SW 1271 (cell line): ENCODE measurements at places on chromosomes 1 and 21.
A peak's percentile ranks its signal among the peaks of the same experiment; 100 is the strongest.

GRCh38 chr1:160577671-160578070, 1.6 kb downstream of the CD84 start:
- DNase-seq: no peak

- DNase-seq: no peak
These were observed 263.9 kb downstream of the PLPP3 start for GRCh38 chr1:56315293-56315942.

DNA sequence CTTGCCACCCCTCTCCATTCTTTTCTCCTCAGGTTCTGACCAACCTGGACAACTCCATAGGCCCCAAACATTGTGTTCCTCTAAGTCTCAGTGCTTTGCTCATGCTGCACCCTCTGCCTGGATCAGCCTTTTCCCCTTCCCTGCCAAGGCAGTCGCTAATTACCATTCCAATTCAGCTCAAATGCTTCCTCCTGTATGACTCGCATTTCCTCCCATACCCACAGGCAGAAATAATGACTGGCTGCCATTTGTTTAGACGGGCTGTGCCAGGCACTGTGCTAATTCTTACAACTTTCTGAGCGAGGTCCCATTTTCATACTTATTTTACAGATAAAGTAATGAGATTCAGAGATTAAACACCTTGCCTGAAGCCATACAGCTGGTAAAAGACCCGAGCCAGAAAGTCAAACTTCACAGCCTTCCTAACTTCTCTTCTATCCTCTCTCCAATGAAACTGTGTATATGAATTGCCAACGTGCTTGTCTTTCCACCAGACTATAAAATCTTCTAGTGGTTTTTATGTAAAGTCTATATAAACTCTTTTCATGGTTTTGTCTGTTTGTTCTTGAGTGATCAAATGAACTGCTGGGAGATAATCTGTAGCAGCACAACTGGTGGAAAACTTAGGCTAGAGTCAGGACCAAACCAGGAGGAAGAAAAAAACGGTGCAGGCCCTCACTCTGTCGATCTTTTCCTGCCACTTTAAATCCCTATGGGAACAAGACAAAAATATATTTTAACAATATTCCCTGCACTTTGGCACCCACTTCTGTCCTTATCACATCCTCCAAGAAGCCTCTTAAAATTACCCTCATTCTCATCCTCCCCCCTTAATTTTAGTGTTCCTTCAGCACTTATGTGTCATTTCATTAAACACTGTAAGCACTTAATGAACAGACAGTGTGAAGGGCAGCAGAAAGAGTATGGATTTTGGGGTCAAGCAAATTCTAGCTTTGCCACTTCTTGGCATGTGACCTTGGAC, 33.7 kb downstream of the RAB3B start:
- DNase-seq: no peak

GRCh38 chr1:102852613-102853012, 255.7 kb downstream of the COL11A1 start:
- no peak for DNase-seq

- no peak for DNase-seq
These were observed 25.4 kb upstream of the ALDH4A1 start for GRCh38 chr1:18927654-18928272.

DNA sequence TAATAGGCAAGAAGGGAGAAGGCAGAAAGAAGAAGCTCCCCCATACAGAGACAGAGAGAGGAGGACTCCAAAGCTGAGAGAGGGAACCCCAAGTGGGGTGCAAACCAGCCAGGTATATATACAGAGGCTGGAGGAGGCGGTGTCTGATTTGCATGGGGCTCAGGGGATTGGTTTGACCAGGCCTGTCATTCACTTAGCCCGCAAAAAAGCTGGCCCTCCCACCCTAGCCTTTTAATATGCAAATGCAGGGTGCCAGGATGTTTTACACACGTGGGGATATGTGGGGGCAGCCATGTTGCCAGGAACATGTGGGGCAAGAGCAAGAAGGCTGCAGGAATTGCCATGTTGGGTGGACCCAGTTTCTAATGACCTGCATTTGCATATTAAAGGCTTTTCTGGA, 37.0 kb upstream of the TENT5B start:
- DNase-seq: no peak

GRCh38 chr1:159835862-159836525, 9.3 kb downstream of the SLAMF8 start:
- no peak for DNase-seq

GRCh38 chr1:18803851-18804250, 55.6 kb downstream of the TAS1R2 start:
- DNase-seq: no peak

- DNase-seq: no peak
These were observed 131.5 kb downstream of the HUNK start for GRCh38 chr21:32004291-32004690.

DNA sequence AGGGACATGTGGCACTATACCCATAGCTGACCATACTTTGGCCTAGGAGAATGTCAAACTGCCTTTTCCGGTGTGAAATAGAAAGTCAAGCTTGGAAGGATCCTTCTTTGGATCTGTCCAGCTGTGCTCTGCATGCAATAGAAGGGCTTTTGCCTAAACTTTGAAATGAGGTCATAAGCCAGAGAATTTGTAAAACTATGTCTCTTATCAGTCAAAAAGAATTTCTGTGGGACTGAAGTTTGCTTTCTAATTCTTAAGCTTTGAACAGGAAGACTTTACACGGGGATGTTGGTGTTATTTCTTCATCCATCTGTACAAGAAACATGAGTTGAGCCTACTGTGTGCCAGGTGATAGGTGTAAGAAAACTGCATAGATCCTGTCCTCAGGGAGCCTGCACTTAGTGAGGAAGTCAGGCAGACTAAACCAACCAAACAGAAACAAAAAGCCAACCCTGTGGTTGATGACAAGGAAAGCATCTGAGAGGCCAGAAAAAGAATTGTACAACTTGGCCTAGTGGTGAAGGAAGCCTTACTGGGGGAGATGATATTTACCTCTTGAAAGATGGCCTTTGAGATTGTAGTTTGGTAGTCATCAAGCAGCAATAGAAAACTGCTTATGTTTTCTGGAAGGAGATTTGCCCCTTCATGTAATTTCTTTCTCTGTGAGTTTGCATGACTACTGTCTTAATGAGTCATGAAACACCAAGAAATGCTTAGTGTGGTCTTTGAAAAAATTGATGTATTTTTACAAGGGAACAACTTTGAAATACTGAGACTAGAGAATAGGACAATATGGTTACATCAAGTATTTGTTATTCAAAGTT, 24.8 kb downstream of the TGFB2 start:
- no peak for DNase-seq

- DNase-seq: peak; percentile 51
These were observed 84.1 kb downstream of the GPR88 start for GRCh38 chr1:100622037-100622436.

- no peak for DNase-seq
These were observed 91.9 kb upstream of the SSX2IP start for GRCh38 chr1:84781946-84782771.

DNA sequence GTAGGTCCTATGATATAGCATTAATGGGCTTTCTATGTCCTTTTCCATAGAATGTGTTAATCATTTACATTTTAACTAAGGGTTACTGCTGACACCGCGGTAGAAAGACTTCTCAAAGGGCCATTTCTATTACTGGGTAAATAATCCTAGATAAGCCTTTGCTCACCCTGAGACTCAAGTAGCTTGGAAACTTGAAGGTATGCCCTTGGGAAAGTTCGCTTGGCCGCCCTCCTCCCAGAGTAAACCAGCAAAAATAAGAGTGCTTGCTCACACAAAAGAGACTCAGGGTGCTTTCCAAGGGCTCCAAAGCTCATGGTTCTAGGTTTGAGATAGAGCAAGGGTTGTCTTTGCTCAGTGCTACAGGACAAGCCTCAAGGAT, 85.8 kb upstream of the TMPRSS2 start:
- no peak for DNase-seq

DNA sequence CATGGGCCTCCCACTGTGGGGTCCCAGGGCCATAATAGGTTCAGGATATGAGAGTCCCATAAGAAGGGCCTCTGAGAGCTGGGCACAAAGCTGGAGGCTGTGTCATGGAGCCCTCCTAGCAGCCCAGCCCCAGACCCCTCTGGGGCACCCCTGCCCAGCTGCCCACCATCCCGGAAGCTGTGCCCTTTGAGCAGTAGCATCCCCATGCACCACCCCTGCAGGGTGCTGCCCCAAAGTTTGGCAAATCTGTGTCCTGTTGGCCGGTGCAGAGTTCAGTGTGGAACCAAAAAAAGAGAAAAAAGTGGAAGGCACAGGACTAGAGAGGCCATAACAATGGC, 17.6 kb downstream of the TNNT2 start:
- DNase-seq: no peak

DNA sequence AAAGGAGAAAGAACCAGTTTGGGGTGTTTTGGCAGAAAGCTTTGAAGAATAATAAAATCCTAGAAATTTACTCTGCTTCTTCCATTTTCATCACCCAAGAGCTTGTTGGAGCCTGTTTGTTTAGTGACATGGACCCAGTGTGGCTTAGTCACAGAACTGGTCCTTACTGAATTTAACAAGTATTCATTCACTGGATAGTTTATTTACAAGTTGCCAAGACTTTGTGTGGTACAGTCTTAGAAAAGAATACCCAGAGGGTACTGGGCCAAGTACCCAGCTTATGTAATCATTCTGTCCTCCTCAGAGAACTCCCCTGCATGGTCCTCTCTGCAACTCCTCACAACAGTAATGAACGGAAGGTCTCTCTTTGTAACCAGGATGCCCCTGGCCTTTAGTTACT, 16.4 kb downstream of the RAB4A start:
- no peak for DNase-seq

- DNase-seq: no peak
These were observed 49.9 kb upstream of the LAPTM5 start for GRCh38 chr1:30807318-30808066.

DNA sequence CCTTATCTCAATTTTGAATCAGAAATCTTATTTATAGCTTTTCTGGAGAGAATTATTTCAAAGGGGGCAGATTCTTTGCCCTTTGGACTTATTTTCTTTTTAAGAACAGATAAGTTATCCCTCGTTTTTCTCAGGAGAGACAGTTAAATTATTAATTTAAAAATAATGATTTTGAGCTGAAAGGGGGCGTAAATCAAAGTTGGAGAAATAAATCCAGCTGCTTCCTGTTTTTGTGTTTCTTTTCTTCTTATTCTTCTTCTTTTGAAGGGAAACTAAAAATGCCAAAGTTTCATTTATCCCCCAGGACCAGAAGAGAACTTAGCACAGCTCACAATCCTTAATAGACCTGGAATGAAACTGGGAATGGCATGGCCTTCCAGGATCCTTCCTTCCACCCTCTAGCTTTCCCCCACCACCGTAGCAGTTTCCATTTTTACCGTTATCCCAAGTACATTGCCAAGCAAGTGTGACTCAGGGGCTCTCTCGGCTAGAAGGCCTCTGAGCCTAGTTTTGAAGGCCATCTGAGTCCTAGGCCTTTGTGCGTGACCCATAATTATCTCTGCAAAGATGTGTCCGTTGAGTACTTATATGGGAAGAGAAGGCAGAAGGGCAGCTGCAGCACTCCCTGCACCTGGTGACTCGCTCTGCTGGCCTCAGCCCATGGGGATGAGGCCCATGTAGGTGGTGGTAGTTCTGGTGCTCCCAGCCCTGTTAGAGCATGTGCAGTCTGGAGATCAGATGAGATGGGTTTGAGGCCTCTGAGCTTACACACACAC, 181.7 kb downstream of the ROR1 start:
- DNase-seq: no peak

GRCh38 chr1:35691080-35691479, 27.6 kb downstream of the C1orf216 start:
- no peak for DNase-seq

DNA sequence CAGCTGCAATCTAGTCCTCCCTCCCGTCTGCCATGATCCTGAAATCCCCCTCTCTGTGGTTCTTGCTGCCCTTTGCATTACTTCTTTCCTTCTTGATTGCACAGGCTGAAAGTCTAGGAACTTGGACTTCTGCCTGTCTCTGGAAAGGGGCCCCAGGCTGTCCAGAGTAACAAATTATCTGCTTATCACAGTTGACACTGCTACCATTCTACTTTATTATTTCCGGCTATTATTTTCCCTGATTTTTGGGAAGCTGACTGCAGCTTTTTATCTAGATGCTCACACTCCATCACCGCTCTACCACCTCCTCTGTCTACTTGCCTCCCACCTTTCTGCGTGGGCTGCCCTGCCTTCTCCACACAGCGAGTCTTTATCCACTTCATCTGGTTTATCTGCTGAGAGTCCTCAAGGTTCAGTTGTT, 202.1 kb upstream of the PLXNA2 start:
- DNase-seq: no peak

GRCh38 chr21:35764586-35764985, 295.7 kb downstream of the SETD4 start:
- no peak for DNase-seq

DNA sequence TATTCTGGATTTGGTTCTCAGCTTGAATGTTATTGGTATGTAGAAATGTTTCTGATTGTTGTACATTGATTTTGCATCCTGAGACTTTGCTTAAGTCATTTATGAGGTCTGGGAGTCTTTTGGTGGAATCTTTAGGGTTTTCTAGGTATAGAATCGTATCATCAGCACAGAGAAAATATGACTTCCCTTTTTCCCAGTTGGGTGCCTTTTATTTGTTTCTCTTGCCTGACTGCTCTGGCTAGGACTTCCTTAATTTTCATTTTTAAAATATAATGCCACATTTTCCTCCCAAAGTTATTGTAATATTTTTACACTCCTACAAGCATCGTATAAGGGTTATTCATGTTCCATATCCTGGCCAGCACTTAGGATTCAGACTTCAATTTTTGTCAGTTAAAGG, 111.1 kb downstream of the FNBP1L start:
- DNase-seq: no peak

DNA sequence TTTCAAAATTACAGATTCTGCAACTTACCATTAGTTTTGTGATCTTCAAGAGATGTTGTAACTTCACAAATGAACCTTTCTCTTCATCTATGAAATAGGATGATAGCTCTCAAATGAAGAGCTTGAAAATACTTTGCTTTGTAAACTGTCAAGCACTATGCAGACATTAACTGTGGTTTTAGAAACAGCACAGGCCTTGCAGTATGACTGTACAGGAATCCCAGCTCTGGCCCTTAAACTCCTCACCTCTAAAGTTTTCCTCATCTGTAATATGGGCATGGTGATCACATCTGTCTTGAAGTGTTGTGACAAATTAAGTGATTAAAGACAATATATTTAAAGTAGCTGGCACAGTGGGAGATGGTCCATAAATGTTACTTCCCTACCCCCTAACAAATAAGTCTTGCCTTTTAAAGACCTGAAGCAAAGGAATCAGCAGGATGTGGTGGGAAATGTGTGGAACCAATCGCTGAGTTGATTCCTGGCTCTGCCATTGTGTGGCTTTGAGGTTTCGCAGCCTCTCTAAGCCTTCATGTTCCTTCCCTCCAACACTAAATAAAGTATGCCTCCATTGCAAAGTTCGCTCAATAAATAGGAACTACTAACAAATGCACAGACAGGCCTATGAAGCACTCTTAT, 5.5 kb upstream of the PTP4A2 start:
- no peak for DNase-seq

GRCh38 chr1:231340328-231341013, 2.4 kb downstream of the SPRTN start:
- DNase-seq: no peak
